ENCODE measurements at places on chromosomes 7 and 10. TPM values are rescaled to one million over a fixed set of nuclear protein-coding genes. Genes with fewer than 3 reads are reported as not detected.

- peaks cover 31% of the 10 kb centered on the region for H3K27me3 ChIP-seq
- peak; percentile 52 for ATAC-seq
- no peaks in the 10 kb centered on the region for H3K36me3 ChIP-seq
- H3K4me1 ChIP-seq, result peaks cover 3% of the 10 kb centered on the region
Observed at GRCh38 chr10:23344241-23344841, at the start of gene C10orf67. Gene C10orf67, minus strand, starts transcription at chr10:23344797. Its CDS starts 23 bp downstream, at chr10:23344774.

DNA sequence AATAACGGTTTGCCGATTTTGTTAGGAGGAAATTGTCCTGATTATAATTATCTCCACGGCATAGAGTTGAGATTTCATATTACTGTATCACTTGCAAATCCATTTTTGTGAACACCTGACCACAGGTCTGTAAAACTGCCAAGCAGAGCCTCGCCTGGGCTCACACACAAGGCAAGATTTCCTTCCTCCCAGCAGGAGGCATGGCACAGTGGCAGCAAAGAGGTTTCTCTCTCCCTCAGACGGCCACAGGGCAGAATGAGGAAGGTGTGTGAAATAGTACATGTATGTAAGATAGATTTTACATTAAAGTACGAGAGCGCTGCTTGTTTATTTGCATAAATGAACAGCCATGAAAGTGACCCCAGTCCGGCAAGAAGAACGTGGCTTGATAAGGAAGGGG is 130.1 kb downstream of the CELF2 start:
- no peaks in the 10 kb centered on the region for H3K36me3 ChIP-seq
- H3K4me1 ChIP-seq, result peaks cover 93% of the 10 kb centered on the region
- H3K27me3 ChIP-seq, result no peaks in the 10 kb centered on the region
- H3K4me3 ChIP-seq, result no peak overlapping the region
- H3K27ac ChIP-seq, result peak overlapping the region; percentile 12

GRCh38 chr10:9301148-9301547 is 1246.7 kb downstream of the GATA3 start:
- no peaks in the 10 kb centered on the region for H3K4me1 ChIP-seq
- peaks cover 5% of the 10 kb centered on the region for H3K27me3 ChIP-seq
- ATAC-seq, result no peak
- no peak overlapping the region for H3K4me3 ChIP-seq
- no peak overlapping the region for H3K27ac ChIP-seq

The NKX1-2 gene
- not detected for total RNA-seq

DNA sequence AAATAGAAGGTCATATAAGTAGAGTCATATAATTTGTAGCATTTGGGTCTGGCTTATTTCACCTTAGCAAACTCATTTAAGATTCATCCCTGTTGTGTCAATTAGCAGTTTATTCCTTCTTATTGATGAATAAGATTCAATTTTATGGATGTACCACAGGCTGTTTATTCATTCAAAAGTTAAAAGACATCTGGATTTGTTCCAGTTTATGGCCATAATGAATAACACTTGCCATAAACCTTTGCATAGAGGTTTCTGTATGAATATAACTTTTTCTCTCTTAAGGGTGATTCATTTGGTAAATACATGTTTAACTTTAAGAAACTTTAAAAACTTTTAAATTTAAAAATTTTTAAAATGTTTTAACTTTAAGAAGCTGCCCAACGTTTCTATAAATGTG is 66.4 kb downstream of the CPED1 start:
- no peak for ATAC-seq
- H3K4me3 ChIP-seq, result no peak overlapping the region
- H3K36me3 ChIP-seq, result no peaks in the 10 kb centered on the region
- no peaks in the 10 kb centered on the region for H3K27me3 ChIP-seq
- H3K4me1 ChIP-seq, result no peaks in the 10 kb centered on the region

DNA sequence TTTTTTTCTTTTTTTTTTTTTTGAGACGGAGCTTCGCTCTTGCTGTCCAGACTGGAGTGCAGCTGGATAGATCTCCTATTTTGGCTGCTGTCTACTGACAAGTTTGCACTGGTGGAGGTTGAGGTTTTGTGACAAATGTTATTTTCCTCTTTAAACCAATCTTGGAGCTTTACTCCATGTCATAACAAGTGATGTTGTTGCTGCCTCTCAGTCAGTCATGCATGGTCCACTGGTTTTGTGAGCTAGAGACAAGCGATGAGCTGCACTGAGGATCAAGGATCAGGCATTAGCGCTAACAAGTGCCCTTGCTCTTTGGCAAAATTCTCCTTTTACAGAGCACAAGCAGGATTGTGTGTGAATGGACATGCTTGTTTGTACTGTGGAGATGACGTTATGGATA is 805 bp upstream of the WDFY4 start:
- H3K27me3 ChIP-seq, result no peaks in the 10 kb centered on the region
- H3K36me3 ChIP-seq, result no peaks in the 10 kb centered on the region
- H3K4me3 ChIP-seq, result no peak overlapping the region
- no peaks in the 10 kb centered on the region for H3K4me1 ChIP-seq
- no peak for ATAC-seq
- no peak overlapping the region for H3K27ac ChIP-seq

The DPYSL4 gene
- total RNA-seq, result 1.9 TPM

GRCh38 chr10:105868935-105869334 is 1227.8 kb downstream of the SORCS3 start:
- H3K27ac ChIP-seq, result no peak overlapping the region
- H3K4me3 ChIP-seq, result no peak overlapping the region
- no peaks in the 10 kb centered on the region for H3K36me3 ChIP-seq
- no peaks in the 10 kb centered on the region for H3K4me1 ChIP-seq

The SUN1 gene
- 204 TPM for total RNA-seq

GRCh38 chr7:15068324-15068723 is 165.8 kb upstream of the DGKB start:
- H3K27ac ChIP-seq, result no peak overlapping the region
- no peaks in the 10 kb centered on the region for H3K27me3 ChIP-seq
- no peaks in the 10 kb centered on the region for H3K36me3 ChIP-seq
- H3K4me1 ChIP-seq, result no peaks in the 10 kb centered on the region
- ATAC-seq, result no peak

GRCh38 chr7:1287752-1288201 is 55.1 kb downstream of the UNCX start:
- ATAC-seq, result no peak
- H3K27me3 ChIP-seq, result peaks cover 92% of the 10 kb centered on the region
- H3K4me3 ChIP-seq, result no peak overlapping the region
- no peaks in the 10 kb centered on the region for H3K36me3 ChIP-seq
- H3K4me1 ChIP-seq, result peaks cover 21% of the 10 kb centered on the region

The TUBAL3 gene
- not detected for total RNA-seq

GRCh38 chr7:110170841-110171240 is 920.1 kb upstream of the LRRN3 start:
- H3K27me3 ChIP-seq, result no peaks in the 10 kb centered on the region
- no peak overlapping the region for H3K4me3 ChIP-seq
- H3K36me3 ChIP-seq, result no peaks in the 10 kb centered on the region
- H3K4me1 ChIP-seq, result no peaks in the 10 kb centered on the region
- no peak for ATAC-seq

The AKR1C8 gene
- total RNA-seq, result not detected

- no peaks in the 10 kb centered on the region for H3K27me3 ChIP-seq
- no peaks in the 10 kb centered on the region for H3K4me1 ChIP-seq
- H3K36me3 ChIP-seq, result no peaks in the 10 kb centered on the region
- H3K4me3 ChIP-seq, result no peak overlapping the region
Observed at GRCh38 chr10:125538947-125539731, 143.8 kb downstream of the TEX36 start.

Measured in gastroesophageal sphincter (tissue), 4 donors.